ENCODE measurements at places on chromosomes 7 and 10.

GRCh38 chr7:50037086-50037485 lies 56.0 kb downstream of the ZPBP start:
- DNase-seq = no peak

- no peak for DNase-seq
These were observed 167.5 kb downstream of the SEPTIN7 start for GRCh38 chr7:35968140-35968940.

DNA sequence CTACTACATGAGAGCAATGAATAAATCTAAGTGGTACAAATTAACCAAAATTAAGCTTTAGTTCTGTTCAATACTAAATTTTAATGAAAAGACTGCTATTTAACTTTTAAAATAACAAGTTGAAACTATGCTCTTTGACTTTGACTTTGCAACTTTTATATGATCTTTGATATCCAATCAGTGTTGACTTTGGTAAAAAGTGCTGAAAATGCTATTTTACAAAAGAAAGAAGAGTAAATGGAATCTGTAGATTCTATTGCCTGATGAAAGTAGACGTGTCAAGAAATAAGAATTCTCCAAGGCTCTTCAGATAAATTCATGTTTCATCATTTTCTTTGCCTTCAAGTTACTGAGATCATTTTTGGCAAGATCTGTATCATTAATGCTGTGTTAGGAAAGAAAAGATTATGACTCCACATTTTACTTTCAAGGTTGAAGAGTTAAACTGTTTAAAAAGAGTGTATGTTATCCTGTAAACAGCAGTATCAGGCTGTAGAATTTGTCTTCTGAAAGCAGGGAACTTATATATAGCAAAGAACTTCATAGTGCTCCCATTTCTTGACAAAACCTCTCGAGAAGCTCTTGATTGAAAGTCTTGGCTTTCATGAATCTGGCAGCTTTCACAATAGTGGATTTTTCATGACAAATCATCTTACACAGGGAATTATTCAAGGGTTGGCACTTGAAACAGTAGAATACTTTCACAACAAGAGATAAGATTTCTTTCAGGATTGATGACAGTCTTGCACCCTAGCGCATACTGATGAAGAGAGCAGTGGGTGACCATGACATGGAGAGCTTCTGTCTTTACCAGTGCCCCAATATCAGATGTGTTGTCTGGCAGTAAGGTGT lies 72.1 kb downstream of the PTEN start:
- no peak for DNase-seq

GRCh38 chr7:28685644-28686417 lies 272.3 kb downstream of the TRIL start:
- DNase-seq = peak; percentile 95

GRCh38 chr10:58385784-58386112 lies 538 bp downstream of the TFAM start:
- DNase-seq = no peak

GRCh38 chr10:113360870-113361269 lies 192.0 kb upstream of the HABP2 start:
- no peak for DNase-seq

DNA sequence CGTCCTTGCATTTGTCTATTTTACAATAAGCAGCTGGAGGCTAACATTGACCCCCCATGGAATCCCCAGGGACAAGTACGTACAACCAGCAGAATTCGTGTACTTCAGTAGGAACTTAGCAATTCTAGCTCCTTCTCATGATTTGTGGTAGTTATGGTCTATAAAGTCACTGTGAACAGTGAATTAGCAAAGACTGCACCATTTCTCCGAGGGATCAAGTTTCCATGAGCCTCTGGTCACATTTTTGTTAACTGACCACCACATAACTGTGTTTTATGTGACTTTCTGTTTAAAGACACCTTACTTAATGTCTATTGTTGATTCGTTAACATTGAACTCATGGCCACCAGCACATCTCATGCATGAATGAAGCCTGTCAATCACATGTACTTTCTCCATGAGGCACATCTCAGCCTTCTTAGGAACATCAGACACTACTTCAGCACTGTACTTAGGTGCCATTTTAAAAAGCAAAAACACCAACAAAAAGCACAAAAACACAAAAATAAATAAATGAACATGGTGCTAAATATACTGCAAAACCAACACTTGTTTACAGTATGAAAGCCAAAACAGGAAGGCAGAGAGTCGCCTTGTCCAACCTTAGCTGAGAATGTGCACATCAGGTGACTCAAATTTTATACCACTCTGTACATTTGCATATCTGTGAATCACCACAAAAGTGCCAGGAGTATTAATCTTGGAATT lies 9.0 kb upstream of the UCN3 start:
- DNase-seq = no peak

GRCh38 chr7:46847126-46847525 lies 734.8 kb downstream of the TNS3 start:
- DNase-seq = no peak

- DNase-seq = no peak
These were observed 30.4 kb upstream of the GPR26 start for GRCh38 chr10:123635745-123636144.

- no peak for DNase-seq
These were observed 768 bp downstream of the CHCHD2 start for GRCh38 chr7:56105508-56105907.

Measured in breast epithelium (tissue), 4 donors.